M059J (cell line): ENCODE measurements at places on chromosomes 2 and 18.

GRCh38 chr18:22466608-22467395 is 49.1 kb upstream of the CTAGE1 start:
- DNase-seq, result peak; percentile 91

- no peak for DNase-seq
Observed at GRCh38 chr2:210230518-210230917, 5.3 kb upstream of the ACADL start.

- DNase-seq, result no peak
Observed at GRCh38 chr2:181972431-181973170, 13.1 kb upstream of the PPP1R1C start.

GRCh38 chr2:233453916-233454315 is 99.6 kb downstream of the DGKD start:
- DNase-seq, result no peak

- DNase-seq, result no peak
Observed at GRCh38 chr2:12107939-12108338, 361.5 kb downstream of the LPIN1 start.

DNA sequence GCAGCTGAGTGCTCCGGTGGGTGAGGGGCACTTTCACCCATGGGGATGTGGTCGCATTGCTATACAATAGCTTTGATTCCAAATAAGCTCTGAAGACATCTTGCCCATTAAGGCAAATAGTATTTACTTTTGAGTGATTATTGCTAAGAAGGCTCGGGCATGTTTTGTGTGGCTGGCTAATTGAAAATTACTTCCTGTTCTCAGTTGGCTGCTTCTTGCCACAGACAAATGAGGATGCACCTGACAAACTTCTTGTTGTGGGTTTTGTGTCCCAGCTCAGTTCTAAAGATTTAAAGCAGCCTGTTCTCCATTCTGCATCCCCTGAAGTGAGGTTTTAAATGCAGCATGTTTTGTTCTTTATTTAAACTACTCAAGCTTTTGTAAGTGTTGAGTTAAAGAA is 88.3 kb downstream of the KCNS3 start:
- no peak for DNase-seq

DNA sequence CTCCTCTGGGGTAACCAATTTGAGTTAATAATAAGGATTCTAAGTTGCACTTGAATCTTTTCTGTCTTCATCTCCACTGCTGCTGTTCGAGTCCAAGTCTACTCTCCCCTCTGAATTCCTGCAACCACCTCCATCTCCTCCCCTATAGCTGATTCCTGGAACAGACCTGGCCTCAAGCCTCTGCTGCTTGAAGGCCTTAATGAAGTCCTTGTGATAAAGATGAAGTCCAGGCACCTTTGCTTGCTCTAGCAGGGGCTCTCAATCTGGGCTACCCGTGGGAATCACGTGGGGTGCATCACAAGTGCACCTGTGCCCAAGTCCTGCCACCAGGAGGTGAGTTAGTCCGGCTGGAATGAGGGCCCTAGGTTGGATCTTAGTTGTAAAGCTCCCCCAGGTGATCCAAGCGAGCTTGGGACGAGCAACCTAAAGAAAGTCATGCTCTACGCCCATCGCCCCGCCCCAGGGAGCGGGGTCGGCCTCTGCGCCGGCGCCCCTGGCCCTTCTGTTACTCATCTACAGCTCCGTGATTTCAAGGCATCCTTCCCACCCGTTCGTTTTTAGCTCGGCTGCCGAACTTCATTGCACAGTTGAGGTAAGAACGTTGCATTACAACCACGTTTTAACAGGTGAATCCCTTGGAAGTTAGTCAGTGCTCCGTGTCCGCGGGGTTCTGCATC is 905 bp upstream of the IAH1 start:
- peak; percentile 7 for DNase-seq

DNA sequence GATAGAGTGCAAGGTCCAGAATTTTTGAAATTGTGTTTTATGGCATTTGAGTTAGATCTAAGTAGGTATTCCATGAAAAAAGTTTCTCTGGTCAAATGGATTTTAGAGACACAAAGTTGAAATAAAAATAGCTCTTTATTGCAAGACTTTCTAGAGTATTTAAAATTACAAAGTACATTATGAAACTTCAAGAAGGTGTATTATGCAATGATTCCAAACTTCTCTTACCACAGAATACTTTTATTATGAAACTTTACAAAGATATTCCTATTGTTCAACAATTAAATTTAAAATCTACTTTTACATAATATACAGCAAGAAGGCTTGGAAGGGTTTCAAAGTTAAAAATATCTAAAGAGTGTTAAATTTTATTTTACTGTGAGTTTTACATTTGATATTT is 65.9 kb downstream of the CALCRL start:
- DNase-seq, result no peak

DNA sequence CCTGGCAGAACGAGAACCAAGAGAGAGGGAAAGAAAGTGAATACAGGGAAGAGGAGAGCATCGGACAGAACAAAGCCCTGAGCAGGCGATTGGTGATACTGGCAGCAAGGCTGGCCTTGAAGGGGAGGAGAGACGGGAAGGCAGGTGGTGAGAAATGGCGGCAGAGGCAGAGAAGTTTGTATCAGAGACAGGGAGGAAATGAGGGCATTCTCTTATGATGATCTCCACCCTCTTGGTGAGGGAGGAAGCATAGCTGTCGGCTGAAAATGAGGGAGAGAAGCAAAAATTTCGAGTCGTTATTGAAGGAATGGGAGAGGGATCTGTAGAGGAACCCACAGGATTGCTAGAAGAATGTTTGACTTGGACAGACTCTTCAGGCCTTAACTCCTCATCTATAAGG is 80.6 kb downstream of the CLIP4 start:
- DNase-seq, result no peak

DNA sequence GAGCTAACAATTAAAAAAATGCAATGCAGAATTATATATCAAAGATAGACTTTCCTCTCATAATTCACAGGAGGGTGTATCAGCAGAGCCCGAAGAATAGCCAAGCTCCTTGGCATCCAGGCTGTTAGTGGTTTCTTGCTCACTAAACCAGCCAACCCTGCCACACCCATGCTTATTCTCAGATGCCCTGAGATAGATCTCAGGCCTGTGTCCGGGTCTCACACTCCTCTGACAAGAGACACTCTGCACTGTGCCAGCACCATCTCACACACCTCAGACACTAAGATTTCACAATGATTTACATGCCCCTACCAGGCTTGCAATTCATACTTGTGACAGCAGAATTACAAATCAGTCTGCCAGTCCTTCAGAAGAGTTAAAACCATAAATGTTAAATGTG is 64.5 kb downstream of the OSBPL1A start:
- no peak for DNase-seq

DNA sequence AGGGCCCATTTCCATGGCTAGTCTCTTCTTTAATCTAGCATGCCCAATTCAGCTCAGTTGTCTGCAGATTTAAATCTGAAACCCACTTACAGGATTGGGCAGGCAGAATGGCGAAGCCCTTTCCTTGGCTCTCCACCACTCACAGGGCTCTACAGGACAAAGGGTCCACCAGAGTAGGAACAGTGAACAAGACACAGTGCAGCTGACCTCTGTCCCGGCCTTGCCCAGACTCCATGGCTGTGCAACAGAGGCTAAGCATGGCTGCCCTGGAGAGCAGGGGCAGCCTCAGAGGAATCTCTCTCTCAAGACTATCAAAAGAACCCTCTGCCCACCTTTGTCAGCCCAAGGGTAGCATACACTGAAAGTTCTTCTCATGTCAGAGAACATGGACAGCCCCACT is 9.7 kb upstream of the ATP6V1B1 start:
- DNase-seq, result no peak

DNA sequence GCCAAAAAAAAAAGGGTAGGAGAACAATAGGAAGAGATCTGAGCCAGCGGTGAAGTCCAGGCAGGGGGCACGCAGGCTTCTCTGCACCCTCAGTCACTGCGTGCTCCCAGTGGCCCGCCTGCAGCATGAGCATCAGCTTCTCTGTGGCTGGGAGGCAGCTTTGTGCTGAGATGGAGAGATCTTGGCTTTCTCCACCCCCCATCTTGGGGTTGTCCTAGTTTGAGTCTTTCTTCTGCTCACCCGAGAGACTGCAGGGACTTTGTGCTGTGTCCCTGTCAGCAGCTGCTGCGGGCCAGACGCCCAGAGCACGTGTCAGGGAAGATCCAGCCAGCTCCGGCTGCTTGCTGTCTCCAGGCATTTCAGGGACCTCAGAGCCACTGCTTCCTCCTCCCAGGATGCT is 20.3 kb downstream of the TRAPPC12 start:
- DNase-seq, result no peak

DNA sequence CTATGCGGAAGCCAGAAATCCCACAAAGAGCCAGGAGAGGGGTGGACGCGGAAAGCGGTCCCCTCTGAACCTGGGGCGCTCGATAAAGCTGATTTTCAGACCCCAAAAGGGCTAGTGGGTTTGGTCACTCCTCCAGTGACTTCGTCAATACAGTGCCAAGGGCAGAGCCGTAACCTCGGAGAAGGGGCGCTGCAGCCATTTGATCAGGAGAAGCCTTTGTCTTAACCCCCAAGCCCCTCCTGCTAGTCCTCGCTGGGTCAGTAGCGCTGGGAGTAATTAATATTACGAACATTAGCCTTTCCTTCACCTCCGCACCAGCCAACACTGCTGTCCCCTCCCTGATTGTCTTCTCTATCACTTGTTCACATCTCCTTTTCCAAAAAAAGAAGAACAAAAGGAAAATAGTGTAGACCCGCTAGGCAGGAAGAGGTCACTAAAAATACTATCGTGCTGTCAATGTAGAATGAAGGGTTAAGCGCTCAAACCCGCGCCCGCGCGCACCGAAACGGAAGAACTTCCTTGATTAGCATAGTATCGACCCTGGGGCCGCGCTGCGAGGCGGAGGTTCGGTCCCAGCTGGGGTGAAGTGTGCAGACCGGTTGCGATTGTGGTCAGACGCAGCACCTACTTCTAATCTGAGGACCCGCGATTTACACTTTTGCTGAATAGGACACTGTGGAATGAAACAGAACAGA is 63.2 kb upstream of the MAPRE2 start:
- DNase-seq, result peak; percentile 39

DNA sequence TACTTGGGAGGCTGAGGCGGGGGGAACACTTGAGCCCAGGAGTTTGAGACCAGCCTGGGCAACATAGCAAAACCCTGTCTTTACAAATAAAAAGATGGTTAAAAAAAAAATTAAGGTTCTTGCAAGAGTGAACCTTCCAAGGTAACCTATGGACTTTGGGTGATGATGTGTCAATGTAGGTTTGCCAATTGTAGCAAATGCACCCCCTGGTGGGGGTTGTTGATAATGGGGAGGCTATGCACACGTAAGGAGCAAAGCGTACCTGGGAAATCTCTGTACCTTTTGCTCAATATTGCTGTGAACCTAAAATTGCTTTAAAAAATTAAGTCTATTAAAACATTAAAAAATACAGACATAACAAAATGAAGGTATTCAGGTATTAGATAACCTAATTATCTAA is 70.4 kb downstream of the CWC22 start:
- DNase-seq, result peak; percentile 21

DNA sequence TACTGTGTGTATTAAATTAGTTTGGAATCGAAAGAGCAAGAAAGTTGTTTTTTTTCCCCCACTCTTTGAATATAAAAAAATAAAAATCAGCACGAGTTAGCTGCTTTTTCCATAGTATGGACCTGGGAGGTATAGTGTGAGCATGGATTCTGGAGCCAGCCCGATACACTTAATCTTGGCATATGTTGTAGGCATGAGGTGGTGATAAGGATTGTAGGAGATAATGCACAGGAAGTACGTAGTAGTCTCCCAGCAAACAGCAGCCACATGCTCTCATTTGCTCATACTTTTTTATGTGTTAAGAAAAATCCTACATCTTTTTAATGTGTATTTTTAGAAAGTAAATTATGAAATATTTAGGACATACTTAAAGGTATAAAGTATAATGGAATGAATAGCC is 2.1 kb upstream of the DNAJC27 start:
- DNase-seq, result no peak
